Stimulated activated naive CD4-positive, alpha-beta T cell (primary cell): ENCODE measurements at places on chromosomes 3 and 15.

GRCh38 chr3:146542179-146542578 lies 2.2 kb downstream of the PLSCR1 start:
- no peak for DNase-seq

- DNase-seq = no peak
Observed at GRCh38 chr3:155149494-155149893, 69.4 kb downstream of the MME start.

GRCh38 chr3:87320756-87321626 lies 44.6 kb upstream of the POU1F1 start:
- DNase-seq = no peak

GRCh38 chr3:141373768-141374526 lies 5.6 kb downstream of the ZBTB38 start:
- no peak for DNase-seq

- DNase-seq = peak; percentile 60
Observed at GRCh38 chr15:42919799-42920518, 619 bp downstream of the TTBK2 start.

DNA sequence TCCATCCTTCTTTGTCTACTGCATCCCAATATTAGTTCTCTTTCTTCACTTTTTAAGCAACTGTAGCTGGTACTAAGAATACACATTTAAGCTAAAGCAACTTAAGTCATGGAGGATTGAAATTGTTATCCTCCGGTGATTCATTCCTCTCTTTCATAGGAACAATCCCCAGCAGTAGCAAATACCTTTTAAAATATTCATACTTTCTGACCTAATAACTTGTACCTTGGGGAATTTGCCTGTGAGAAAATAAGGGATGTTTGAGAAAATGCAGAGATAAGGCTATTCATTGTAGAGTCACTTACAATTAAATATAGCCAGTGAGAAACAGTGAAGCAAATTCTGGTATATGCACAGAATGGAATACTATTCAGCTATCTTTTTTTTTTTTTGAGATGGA lies 66.0 kb downstream of the VPS13C start:
- DNase-seq = no peak

GRCh38 chr3:145767909-145768308 lies 393.1 kb downstream of the PLOD2 start:
- DNase-seq = no peak
